ENCODE measurements at places on chromosomes 6 and 20.

DNA sequence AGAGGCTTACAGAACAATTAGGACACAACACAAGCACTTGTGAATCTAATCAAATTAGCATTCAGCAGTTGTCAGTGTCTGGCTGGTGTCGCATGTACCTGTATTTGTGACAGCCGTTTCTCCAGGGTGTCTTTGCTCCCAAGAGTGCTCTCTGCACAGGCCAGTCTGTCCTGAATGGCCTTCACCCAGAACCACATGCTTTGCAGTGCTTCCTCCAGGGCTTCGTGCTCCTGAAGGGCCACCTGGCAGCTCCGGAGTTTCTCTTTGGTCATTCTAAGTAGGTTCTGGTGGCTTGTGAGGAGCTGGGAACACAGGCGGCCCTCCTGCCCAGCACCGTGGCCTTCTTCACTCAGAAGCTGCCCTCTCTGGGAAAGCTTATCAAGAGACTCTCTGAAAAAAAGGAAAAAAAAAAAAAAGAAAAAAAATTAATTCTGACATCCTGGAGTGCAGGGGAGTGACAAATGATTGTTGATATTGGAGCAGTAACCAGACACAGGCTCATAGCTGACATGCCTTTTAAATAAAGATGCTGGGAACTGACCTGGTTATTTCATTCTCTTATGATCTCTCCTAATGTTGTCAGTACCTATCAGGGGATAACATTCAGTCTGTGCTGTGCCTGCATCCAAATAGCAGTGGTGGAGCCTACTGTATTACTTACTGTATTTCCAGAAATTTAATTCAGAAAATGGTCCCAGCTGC lies 245.8 kb downstream of the SYNE1 start:
- no peak for DNase-seq

DNA sequence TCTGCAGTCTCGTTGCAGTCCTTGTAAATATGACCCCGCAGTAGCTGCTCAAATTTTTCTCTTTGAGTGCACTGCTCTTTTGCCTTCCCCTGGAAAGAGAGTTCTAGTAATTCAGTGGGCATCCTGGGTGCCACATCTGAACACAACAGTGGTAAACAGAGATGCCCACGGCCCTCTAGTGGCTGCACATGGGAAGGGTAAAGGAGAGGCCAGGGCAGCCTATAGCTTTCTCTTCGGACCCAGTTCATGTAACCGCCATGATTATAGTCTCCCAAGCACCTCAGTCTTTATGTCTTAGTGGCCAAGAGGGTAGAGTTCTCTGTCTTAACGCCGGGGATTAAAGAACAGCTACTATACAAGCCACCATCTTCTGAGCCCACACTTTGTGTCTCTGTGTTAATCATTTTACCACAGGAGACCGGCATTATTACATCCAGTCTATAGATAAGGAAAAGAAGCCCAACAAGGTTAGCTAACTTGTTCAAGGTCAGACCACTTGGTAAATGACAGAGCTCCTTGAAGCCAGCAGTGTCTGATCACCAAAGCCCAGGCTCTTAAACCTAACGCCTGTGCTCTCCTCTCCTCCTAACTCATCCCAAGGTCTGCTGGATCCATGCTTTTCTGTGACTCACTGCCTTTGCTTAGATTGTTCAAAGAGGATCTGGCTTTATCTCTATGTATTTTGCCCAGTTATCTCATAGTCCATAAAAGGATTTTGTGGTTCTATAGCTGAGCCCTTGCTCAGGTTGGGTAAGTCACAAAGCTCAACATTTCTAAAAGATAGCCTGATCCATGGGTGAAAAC lies 81.8 kb downstream of the ISM1 start:
- peak; percentile 32 for DNase-seq

GRCh38 chr6:86871681-86872080 lies 65.6 kb upstream of the HTR1E start:
- no peak for DNase-seq

DNA sequence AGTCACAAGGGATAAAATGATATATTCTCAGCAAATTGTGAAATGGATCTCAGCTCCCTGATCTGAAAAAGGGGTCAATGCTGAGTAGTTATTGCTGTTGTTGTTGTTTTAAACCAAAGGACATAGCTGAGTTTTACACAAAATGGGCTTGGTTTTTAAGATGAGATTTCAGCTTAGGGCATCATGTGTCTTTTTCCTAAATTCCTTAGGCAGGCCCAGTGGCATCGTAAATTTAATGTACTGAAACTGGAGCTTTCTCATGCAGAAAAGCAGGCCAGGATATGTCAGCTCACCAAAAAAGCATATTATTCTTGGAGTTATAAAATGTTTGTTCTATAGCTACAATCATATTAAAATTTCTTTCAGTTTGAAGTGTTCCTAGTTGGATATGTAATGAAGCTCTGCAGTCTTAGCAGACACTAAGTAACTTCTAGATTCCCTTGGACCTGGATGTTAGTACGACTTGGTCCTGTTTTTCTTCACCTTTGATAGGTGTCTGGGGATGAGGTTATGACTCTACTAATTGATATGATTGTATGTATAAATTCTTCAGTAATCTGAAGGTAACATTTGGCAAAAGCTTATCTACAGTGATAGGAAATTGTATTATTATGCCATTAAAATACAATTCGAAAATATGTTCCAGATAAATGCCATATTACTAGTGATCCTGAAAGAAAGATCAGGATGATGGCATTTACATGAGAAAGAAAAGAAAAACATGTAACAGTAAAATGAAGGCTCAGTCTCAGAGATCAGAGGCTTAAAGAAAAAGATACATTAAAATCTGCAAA lies 663.3 kb downstream of the RFPL4B start:
- DNase-seq, result no peak

DNA sequence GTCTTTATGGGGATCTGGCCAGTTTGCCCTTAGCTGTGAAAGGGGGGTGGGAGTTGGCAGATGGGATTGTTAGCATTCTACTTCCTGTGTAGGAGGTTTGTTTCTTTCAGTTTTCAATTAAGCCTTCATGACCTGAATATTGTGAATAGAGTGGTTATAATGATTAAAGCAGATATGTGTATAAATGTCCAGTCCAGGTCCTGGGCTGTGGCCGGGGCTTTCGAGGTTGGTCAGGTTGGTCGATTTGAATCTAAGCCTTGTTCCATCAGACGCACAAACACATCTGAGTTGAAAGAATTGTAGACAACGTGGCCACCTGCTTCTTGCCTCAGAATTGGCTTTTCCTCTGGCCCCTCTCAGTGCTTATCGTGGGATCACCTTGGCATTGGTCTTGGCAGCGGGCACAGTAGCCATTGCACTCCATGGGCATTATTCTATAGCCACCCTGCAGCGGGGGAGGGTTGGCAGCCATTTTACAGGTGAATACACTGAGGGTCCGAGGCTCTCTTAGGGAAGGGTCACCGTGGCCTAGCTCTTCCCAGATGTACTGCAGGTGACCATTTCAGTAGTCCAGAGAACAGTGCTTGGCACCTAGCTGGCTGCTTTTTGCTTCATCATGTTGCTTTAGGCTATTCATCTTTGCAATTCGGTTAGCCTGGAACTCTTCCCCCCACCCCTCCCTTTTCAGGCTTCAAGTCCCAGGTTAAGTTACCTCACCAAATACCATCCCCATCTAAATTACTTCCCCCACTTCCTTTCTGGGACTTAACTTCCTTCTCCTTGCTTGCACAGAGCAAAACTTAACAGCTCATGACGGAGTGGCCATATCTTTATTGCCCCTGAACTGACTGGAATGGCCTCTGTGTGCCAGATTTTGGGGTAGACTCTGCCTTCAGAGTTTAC lies 1.1 kb downstream of the RNF114 start:
- DNase-seq, result no peak

- DNase-seq, result no peak
Measured at GRCh38 chr6:106908386-106908840, 66.1 kb downstream of the CD24 start.

- DNase-seq, result no peak
Measured at GRCh38 chr20:21832442-21833385, 127.2 kb downstream of the PAX1 start.
